Muscle of leg (tissue), 16 donors: ENCODE measurements at places on chromosomes 12 and 14.
A peak's percentile ranks its signal among the peaks of the same experiment; 100 is the strongest.

GRCh38 chr12:68359674-68360073 lies 27.5 kb upstream of the MDM1 start:
- no peak for DNase-seq

DNA sequence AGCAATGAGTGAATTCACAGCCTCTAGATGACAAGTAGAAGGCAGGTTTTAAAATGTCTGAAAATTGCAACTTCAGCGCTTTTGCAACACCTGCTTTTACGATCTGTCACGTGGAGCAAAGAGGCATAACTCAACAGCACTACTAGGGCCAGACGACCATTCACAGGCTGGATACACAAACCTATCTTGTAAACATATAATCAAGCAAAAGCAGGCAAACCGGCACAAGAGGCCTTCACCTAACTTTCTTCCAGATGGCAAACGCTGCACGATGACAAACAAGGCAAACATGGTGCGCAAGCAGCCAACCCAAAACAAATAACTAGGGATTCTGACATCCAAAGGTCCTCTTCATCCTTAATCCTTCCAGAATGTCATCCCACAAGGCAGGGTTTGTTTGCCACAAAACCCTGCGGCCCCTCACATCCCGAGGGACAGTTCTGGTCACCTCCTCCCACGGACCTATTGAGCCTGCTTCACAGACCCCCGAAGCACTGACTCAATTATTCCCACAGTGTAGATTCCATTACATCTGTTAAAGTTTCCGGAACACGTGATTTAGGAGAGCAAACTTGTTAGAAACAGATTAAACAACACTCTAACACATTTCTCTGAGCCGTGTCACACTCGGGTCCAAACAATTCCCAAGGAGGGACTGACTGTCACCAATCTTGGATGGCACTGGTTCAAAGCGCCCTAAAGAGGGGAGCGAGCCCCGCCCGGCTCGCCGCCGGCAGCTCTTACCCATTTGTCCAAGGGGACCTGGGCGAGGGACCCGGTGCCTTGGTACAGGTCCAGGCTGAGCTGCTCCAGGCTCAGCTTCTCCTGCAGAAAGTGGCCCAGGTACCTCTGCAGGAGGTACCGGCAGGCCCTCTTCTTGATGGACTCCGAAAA lies 823 bp downstream of the ATG2B start:
- DNase-seq: peak; percentile 72

DNA sequence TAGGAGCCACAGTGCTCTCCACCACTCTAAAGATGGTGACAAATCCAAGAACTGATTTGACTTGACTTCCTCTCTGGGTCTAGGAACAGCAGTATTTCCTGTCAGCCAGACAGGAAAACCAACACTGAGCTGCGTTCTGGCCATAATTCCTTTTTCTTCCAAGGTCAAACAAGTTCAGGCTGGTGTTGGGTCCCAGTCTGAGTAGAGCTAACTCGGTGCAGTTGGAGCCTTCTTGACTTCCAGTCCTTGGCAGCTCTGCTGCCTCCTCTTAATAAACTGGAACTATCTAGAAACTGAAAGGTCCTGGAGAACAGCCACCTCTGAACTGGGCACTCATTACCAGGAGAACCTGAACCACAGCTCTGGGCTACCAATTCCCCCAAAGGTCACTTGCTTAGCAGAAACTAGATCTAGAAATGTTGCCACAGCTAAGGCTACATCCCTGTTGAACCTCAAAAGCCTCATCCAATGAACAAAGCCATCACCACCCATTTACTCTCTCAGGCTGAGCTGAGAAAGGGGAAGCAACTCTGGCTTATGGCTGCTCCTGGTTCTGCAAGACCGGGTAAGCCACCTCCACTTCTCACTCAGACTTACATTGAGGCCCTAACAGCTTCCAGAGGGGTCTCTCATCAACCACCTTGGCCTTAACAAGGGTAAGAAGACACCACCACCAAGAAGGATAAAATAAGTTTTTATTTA lies 27.7 kb downstream of the MAX start:
- no peak for DNase-seq

DNA sequence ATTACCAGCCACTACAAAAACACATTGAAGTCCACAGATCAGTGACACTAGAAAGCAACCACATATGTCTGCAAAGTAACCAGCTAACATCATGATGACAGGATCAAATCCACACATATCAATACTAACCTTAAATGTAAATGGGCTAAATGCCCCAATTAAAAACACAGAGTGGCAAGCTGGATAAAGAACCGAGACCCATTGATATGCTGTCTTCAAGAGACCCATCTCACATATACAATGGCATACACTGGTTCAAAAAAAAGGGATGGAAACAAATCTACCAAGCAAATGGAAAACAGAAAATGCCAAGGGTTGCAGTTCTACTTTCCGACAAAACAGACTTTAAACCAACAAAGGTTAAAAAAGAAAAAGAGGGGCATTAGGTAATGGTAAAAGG lies 307.7 kb downstream of the GPHN start:
- no peak for DNase-seq

GRCh38 chr14:104978746-104979691 lies 845 bp upstream of the AHNAK2 start:
- peak; percentile 27 for DNase-seq

DNA sequence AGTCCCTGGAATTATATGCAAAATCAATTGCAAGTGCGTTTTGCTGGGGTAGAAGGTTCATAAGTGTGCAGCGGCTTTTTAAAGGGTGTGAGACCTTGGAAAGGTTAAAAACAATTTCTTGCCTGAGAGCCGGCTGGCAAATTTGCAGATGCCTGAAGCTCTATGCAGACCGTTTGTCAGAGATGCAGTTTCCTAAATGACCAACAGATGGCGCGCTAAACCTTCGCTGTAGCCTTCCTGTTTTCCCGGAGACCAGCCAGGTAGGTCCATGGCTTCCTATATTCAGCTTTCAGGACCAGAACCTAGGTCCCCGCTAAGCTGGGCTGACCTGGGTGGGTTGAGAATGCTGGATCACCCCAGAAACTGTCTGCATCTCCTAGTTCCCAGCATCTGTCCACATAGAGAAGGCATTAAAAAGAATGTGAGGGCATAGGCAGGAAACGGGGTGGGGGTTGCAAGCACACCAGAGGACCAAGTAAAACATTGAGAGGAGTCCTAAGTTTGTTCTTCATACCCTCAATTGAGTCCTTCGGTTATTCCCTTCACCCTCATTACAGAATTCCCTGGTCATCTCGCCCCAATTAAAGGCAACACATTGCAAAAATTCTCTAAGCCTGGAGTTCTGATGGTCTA lies 5.7 kb upstream of the NOS1 start:
- DNase-seq: peak; percentile 84

- DNase-seq: no peak
These were observed 6.7 kb downstream of the PSEN1 start for GRCh38 chr14:73143003-73143402.

DNA sequence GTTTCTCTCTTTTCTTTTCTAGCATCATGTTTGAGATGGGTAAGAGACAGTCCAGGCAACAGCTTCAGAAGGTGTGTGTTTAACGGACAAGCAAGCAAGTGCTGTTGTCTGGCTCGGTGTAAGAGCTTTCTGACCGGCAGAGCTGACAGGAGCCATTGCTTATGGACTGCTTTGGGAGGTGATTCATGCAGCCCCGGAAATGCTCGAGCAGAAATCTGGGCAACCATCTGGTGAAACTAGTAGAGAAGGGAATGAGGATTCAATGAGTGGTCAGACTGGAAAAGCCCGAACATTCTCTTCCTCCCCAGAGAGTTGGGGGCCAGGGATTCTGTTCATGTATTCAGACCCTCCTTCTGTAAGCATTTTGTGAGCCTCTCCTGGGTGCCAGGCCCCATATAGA lies 24.4 kb downstream of the TUNAR start:
- no peak for DNase-seq

DNA sequence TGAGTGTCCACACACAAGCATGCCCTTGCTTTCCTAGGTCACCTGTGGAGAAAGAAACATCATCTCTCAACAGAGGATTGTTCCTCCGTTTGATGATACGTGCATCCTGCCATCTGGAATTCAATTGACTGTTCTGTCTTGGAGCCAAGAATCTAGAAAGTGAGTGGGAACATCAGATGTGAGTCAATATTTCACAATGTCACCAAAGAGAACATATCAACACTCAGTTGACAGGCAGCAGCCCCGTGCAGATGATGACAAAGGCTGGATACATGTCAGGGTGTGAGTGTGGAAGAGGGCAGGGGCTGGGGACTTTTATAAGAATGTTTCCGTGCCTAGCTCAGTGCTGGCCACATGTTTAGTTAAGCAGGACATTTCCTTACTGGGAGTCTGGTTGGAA lies 76.1 kb downstream of the TBC1D30 start:
- no peak for DNase-seq

GRCh38 chr14:90060312-90060964 lies 1.4 kb upstream of the KCNK13 start:
- DNase-seq: peak; percentile 43

DNA sequence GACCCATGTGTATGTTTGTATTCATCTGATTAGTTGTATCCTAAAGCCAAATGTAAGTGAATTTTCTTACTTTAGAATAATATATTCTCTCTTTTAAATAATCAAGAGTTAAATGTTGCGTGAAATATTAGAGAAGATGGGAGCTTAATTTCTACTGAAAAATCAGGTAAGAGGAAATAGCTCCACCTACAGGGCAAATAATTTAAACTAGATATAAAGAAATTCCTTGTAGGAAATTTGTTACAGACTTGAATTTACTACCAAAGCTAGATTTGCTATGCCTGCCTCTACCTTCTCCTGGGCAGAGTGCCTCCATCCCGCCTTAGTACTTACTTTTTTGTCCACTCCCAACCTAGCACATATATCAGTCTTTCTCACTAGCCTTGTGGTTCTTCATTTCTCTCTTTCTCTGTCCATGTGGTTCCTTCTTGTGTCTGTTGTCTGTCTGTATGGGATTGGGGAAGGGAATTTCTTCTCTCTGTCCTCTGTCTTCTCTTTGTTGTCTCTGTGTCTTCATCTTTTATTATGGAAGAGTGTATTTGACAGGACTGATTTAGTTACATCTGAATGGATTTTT lies 44.7 kb downstream of the PALS1 start:
- DNase-seq: peak; percentile 63

DNA sequence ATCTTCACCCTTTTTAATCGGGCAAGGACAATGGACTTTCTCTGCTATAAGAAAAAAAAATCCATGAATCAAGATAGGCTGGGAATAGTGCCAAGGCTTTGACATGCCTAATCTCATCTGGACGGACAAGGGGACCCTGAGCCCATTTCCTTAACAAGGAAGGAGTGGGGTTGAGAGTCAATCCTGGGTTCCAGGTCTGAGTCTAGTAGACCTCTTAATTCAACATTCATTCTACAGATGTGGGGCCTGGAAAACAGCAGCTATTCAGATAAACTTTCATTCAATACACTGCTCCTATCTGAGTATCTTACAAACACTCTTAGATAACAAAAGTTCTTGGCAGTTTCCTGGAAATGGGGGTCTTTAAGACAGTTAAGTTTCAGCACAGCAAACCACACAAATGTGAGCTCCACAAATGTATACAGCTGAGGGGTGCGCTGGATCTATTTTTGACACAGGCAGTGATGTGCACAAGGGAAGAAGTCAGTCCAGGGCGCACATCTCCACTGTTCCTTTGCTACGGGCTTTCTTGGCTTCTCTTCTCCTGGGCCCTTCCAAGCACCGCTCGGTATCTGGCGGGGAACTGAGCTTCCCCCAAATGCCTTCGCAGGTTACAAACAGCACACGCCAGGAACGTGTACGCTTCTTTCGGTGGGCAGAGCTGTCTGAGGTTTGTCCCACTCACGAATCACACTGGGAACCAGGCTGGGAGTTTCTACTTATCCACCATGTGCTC lies 82.2 kb upstream of the GPR68 start:
- peak; percentile 65 for DNase-seq

- DNase-seq: peak; percentile 8
These were observed 37.5 kb downstream of the EID3 start for GRCh38 chr12:104340925-104341611.

GRCh38 chr12:106769546-106769945 lies 4.9 kb upstream of the RIC8B start:
- DNase-seq: no peak

DNA sequence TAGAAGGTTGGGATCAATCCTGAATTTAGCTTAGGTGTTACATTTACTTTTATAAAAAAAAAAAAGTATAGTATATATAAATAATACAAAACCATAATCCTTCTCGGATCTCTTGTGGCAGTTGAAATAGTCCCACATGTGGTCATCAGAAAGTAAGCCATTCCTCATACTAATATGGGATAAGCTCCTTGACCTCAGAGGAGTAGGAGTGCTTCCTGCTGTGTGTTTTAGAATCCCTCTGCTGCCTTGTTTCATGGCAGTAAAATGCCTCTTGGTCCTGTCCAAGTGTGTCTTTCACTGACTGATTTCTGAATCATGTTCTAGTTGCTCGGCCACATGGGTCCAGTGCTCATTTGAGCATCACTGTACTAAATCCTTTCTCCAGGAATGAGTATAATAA lies 117.0 kb downstream of the NTN4 start:
- peak; percentile 25 for DNase-seq

DNA sequence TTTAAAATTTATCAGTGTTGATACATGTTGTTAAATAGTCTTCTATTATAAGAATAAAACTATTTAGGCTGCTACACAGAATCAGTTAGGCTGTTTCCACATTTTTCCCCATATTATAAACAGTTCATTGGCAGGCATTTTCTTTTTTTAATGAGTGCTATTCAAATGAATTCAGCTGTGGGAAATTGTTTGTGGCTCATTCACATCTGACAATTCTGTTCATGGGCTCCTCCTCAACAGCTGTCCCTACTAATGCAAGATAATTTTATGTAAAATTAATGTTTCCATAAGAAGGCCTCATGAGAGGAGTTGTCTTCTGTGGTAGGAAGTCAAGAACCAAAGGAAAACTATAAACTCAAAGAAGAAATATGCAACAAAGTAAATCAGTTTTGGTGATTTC lies 218.0 kb downstream of the PPFIA2 start:
- DNase-seq: peak; percentile 26

DNA sequence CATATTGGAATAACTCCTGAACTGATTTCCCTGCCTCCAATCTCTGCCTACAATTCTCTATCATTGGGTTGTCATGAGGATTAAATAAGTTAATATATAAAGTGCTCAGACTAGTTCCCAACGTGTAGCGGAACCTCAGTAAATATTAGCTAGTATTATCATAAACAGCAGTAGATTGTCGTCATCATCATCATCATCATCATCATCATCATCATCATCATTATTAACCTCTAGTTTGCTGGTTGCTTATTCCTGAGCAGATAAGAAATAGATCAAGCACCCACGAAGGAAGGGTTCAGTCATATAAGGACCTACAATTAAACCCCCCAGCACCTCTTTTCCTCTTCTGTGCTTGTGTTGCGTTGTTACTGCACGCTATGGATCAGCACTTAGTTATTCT lies 48.8 kb upstream of the PARP11 start:
- DNase-seq: no peak
